ENCODE measurements at places on chromosomes 1 and 21.

DNA sequence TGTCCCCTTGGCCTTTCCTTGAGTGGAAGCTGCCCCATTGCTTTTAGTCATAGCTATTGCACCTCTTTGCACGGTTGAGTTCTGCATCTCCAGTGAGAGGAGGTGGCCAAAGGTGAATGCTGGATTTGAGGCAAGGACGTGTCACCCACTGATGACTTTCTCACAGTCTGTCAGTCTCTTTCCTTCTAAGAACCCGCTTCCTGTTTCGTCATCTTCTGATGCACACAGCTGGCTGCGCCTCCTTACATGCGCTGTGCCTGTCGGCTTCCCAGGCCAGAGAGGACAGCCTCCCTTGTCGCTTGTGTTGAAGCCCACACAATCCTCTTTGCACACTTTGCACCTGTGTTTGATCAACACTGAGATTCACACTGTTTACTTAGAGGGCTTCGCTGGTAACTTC lies 41.8 kb upstream of the PWP2 start:
- peak; percentile 48 for DNase-seq

DNA sequence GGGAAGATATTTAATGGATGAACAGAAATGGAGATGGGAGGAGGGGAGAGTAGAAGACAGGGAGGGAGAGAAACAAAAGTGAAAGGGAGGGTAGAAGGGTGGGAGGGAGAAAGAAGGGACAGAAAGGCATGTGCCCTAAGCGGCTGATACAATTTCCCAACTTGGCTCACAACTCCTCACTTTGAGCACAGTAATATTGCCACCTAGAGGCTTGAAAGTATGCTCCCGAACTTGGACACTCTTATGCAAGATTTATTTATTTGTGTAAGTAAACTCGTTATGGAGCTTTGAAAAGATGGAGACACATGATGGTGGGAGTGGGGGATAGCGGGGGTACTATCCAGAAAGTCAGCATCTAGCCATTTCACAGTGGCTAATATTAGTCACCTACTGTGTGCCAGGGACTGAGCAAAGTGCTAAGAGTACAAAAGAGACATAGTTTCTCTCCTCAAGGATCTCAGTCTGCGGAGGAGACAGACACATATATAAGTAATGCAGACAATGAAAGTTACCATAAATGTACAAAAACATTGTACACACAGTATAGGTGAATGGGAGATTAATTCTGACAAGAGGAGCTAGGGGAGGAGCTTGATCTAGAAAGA lies 189.7 kb downstream of the SEC16B start:
- DNase-seq: no peak

- DNase-seq: no peak
These were observed 45.1 kb downstream of the SLX9 start for GRCh38 chr21:44984792-44985440.

DNA sequence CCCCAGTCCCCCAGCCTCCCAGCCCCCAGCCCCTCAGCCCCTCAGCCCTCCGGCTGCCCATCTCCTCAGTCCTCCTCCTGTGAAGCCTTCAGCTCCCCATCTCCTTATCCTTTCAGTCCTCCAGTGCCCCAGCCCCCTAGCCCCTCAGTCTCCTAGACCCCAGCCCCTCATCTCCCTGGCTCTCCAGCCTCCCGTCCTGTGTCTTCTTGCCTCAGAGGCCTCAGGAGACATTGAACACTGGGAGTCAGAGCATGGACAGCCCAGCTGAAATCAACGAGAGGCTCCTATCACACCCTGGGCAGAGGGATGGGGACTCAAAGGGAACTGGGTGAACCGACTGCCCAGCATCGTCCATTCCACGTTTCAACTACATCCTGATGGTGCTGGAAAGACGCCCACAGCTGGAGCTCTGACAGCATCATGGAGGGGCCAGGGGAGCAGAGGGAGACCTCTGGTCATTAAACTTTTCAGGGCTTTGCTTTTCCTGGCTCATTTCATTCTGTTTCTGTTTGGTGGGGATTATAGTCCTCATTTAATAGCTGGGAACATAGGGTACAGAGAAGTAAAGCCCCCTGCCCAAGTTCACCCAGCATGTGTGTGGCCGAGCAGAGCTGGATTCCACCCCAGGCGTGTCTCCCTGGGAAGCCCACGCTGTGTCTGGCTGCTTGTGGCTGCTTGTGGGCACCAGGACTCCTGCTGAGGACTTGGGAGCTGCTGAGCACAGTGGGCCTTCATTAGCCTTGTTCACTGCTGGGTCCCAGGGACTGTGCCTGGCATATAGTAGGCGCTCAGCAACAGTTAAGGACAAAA lies 396.7 kb downstream of the PTPRU start:
- no peak for DNase-seq

- DNase-seq: no peak
These were observed 131.2 kb upstream of the FAM78B start for GRCh38 chr1:166297993-166298392.

DNA sequence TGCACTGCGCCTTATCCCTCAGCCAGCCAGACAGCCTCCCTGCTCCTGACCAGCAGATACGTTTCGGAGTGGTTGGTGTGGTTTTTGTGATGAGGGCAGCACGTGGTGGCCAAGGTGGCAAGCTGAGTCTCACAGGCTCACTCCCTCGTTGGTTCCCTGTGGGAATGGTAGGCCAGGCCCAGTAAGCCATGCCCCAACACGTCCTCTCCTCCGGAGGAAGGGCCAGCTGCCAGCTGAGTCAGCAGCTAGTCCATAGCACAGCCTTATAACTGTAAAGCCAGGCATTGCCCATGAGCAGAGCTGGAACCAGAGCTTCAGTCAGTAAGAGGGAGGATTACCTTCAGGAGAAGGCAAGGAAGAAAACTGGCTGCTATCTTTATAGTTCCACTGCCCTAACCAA lies 29.5 kb downstream of the SZRD1 start:
- DNase-seq: no peak

DNA sequence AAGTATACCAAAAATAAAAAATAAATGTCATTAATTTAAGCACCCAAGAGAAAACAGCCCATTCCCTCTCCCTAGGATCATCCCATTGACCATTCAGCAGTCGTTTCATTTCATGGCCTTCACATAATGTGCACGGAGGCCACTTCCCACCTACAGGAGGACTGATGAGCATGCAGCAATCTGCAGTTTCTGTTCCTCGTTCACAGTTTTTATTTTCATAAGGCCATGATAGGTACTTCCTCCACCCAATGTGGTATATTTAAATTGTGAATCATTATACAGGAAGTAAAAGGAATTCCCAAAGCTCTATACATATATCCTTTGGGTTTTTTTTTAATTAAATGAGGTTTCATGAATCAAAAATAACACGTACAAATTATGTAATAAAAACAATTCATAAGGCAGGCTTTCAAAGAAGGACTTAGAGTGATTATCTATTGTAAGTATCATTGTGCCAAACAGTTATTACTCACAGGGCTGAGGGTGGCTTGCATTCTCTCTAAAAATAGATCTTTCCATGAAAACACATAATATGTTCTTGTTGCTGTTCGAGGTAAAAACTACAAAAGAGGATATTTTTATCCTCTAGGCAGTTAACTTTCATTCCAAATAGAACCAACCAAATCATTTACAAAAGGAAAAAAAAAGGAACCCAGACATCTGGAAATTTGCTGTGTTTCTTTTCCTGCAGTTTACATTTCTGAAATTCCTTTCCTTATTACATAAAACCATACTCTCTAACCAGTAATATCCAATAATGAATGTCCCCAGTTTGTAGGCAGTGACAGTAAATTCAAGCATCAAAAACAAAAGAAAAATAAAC lies 27.5 kb upstream of the SLC44A3 start:
- no peak for DNase-seq

DNA sequence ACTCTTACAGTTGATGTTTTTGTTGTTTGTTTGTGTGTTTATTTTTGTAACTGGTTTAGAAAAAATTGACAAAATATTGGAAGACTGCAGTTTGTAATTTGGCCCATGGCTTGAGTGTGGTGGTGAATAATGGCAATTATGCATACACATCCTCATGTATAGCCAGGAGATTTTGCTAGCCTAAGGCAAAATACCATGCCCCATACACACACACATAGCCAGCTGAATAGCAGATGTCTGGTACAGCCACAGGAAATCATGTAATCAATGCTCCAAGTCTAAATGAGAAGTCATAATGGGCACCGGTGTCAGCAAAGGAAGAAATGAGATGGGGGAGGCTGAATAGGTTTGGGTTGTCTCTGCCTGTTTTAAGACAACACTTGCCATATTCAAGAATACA lies 135.2 kb upstream of the COA6 start:
- no peak for DNase-seq

DNA sequence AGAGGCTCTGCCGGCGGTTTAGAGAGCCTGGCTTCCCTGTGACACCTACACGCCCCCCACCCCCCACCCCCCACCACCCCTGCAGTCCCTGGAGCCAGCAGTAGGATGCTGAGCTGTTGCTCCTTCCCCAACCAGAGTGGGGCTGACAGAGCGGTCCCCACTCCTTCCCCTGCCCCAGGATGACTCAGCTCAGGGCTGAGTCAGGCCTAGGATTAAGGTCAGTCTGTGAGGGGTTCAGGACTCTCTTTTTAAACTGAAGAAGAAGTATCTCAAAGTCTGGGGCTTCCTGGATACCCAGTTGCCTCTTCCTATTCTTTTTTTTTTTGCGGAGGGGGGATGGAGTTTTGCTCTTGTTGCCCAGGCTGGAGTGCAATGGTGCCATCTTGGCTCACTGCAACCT lies 19.1 kb downstream of the DMBX1 start:
- no peak for DNase-seq

DNA sequence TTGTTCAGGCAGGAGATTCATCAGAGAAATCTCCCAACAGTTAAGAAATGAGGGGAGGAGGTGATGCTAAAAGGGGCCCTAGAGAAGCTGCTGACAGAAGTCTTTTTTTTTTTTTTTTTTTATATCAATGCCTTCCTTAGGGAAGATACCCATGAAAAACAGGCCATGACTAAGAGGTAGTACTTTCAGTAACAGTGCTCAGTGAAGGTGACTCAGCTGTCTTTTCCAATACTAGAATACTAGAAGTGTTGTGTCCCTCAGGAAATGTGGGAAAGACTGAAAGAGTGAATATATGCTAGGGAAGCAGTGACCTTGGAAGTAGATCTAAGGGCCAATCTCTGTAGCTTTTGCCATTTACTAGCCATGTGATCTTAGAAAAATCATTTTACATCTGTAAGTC lies 52.4 kb upstream of the SLFNL1 start:
- DNase-seq: no peak

DNA sequence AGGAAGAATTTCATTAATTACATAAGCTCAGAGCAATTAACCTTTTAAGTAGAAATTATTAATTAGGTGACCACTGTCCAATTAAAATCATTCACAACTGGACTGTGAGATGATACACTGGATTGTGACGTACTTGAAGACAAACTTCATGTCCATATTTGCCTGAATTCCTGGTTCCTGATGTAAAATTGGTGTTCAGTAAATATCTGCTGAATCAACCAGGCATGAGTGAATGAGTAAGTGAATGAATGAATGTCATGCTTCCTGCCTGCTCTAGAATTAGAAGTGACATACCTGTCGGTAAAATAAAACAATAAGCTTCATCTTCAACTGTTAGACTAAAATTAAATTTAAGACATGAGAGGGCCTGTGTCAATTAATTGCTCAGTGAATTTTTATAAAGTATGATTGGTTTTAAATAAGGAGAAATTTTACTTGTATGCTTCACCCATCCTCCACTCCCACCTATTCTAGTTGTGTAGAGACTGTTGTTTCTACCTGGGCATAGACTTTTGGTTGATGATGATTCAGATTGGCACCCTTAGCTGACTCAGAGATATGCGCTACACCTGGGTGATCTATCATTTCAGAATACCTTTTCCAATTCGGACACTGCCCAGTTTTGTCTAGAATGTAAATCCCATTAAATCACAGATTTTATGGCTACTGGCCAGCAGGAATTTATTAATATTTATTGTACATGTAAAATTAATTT lies 56.9 kb upstream of the PTGS2 start:
- DNase-seq: no peak

- no peak for DNase-seq
These were observed 25.9 kb downstream of the SZRD1 start for GRCh38 chr1:16392740-16393569.

DNA sequence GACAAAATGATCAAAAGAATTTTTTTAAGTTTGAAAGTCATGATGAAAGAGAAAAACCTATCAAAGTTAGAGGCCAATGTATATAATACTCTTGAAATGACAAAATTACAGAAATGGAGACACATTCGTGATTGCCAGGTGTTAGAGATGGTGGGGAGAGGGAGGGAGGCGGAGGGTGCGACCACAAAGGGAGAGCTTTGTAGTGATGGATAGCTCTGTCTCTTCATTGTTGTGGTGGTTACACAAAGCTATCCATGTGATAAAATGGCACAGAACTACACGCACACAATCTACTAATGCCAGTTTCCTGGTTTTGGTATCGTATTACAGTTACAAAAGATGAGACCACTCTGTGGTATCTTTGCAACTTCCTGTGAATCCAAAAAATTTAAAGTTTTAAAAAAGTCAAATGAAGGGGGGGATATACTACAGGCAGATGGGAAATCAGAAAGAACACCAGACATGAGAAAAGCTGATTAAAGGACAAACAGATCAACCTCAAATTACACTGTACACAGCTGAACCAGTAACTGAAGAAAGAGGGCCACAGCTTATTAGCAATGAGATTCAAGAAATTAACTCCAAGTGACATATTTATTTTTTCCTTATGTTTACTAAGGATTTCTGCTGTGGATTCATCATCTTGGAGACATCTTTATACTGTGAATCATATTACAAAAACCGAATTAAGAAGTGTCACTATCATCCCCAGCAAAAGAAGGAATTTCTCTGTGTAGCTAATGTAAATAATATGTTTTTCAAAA lies 199.1 kb downstream of the SLC45A1 start:
- DNase-seq: no peak

- DNase-seq: no peak
These were observed 1376.2 kb downstream of the NCAM2 start for GRCh38 chr21:22374218-22374969.

GRCh38 chr1:190688096-190688495 lies 210.4 kb upstream of the BRINP3 start:
- DNase-seq: no peak

GRCh38 chr1:49052102-49052501 lies 275.4 kb upstream of the BEND5 start:
- no peak for DNase-seq

DNA sequence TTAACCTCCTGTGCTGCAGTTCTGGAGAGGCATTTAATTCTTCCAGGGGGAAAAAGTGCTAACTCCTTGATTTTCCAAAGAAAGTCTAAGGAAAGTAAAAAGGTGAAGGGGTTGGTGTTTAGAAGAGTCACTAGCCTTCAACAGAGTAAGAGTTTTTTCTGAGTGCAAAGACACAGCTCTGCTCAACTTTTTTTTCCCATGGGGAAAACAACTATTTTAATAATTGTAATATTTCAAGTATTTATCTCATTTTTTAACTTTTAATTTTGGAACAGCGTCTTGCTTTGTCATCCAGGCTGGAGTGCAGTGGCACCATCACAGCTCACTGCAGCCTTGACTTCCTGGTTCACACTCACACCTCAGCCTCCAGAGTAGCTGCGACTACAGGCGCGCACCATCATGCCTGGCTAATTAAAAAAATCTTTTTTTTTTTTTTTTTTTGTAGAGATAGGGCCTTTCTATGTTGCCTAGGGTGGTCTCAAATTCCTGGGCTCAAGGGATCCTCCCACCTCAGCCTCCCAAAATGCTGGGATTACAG lies 202.6 kb downstream of the APP start:
- DNase-seq: no peak

GRCh38 chr1:43452789-43453441 lies 816 bp downstream of the HYI start:
- DNase-seq: no peak
